Naive B cell (primary cell): ENCODE measurements at places on chromosomes 5 and 9.

- no peak for DNase-seq
These were observed 3.7 kb upstream of the GPX3 start for GRCh38 chr5:151016700-151017099.

GRCh38 chr5:74136276-74136825 lies 504.2 kb downstream of the ENC1 start:
- no peak for DNase-seq

DNA sequence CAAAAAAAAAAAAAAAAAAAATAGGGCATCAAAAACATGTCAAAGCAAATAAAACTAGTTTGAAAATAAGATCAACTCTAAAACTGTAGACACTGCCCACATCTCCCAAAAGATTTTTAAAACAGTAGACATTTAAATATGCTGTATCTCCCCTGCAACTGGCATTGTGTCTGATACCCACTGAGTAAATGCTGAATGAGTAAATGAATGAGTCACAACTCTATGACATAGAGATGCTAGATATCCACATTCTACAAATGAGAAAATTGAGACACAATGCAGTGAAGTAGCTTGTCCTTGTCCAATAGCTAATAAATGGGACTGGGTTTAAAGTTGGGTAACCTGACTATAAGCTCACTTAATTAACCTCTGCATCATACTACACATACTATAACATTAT lies 14.1 kb upstream of the MAP1B start:
- DNase-seq, result no peak

DNA sequence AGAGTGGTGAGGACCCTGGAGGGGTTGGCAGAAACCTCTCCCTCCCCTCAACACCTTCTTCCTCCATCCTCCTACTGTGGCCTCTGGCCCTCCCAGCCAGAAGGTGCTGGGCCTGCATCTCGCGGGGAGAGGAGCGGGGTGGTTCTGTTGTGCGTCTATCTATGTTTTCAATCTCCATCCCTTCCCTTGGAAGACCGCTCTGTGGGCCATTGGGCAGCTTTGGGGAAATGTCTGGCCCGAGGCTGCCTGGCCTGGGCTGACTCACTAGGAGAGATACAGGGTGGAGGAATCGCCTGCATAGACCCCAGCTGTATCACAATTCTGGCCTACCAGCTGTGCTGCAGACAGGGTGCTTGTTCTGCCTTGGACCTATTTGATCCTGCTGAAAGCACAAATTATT lies 48.4 kb upstream of the DAB2IP start:
- DNase-seq, result no peak

DNA sequence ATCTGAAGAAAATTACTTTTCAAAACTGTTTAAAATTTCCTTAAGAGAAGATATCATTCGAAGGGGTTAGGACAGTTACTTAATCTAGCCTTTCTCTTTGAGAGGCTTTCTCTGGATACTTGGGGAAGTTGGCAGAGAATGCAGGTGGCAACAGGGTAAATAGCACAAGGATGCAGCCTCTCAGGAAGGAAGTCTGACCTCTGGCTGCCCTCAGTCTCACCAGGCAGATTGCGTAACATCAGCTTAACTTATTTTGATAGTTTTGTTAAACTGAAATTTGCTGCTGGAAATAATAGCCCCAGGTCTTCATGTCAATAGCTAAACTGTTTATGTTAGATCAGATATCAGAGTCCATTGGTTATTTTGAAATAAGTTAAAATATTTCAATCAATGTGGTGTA lies 20.4 kb downstream of the CCDC192 start:
- no peak for DNase-seq

DNA sequence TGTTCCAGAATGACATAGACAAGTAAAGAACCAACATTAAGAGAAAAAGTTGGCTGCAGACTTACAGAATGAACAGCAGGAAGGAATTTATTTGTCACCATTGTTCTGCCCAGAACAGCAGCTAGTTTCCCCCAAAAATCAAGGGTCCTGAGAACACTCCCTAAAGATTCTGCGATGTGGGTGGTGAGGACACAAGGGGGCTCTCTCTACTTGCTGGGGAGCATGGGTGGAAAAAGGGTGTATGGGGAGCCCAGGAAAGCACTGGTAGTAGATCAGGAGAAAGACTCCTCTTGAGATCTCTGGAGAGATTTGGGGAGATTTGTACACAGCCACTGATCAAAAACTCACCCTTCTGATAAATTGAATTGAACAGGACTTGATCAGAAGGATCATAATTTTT lies 316.5 kb downstream of the KCTD16 start:
- DNase-seq, result peak; percentile 0

GRCh38 chr5:135207866-135208265 lies 173.8 kb upstream of the PITX1 start:
- DNase-seq, result no peak

DNA sequence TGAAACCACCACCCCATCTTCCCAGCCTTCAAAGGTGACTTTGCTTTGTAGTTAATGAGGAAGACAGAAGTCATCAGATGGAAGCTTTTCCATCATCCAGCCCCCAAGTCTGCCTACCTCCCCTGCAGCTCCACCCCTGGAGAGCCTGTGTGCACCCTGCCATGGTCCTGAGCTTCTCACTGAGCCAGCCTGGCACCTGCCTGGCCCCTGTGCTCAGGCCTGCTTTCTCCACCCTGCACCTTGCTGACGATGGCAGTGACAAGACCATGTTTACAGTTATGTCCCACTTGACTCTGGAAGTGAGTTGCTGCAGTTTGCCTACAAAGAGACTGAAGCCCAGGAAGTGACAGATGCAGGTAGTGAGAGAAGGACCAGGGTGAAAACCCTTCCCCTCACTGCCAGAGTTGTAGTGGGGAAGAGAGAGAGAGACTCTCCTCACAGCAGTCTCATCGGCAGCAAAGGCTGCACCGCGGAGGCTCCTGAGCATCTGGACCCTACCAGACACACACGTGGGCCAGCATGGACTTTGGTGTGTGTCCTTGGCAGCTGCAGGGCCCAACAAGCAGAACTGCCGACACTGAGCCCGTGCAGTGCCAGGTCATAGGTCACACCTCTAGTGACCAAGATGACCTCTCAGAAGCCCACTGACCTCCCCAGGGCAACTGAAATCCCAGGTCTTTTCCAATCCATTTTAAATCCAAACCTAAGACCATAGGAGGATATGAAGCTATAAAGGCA lies 107.1 kb downstream of the CACNA1B start:
- DNase-seq, result no peak

DNA sequence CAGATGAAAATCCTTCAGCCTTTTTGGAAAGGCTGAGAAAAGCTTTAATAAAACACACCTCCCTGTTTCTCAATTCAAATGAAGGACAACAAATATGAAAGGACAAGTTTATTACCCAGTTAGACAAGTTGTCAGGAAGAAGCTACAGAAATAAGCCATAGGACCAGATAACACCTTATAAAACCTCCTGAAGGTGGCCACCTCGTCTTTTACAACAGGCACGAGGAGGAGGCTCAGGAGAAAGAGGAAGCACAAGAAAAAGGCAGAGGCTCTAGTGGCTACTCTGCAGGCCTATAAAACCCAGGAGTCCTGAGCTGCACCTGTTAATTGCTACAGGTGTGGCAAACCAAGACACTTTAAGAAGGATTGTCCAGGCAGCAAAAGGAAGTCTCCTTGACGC lies 352.1 kb upstream of the CDH18 start:
- no peak for DNase-seq

- DNase-seq, result no peak
These were observed 4.2 kb upstream of the PTGES start for GRCh38 chr9:129757045-129757444.

DNA sequence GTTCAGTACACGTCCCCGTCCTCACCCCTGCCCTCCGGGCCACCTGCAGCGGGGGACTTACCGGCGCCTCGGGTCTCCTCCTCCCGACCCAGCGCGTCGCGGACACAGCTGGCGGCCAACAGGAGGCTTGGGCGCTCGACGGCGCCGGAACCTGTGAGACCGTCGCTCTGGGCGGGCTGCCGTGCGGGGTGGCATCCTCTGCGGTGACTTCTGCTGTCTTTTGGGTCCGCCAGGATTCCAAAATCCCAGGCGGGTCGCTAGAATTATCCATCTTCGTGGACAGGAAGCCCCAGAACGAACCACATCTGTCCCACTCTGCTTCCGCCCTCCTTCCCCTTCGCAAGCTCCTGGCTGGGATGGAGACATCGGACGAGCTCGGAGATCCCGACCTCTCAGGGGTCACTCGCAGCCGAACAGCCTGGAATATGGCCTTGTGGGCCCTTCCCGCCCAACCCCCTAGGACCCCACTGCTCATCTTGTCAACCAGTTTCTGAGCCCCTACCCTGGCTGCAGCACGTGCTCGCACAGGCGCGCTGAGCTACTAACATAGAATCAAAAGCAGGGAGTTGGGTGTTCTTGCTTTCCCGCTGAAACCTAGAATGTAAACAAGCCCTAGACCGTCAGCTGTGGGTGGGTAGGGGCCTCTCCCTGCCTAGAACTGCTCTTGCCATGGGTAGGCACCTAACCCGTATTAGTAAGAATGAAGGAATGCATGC lies 947 bp upstream of the MARCHF3 start:
- no peak for DNase-seq

DNA sequence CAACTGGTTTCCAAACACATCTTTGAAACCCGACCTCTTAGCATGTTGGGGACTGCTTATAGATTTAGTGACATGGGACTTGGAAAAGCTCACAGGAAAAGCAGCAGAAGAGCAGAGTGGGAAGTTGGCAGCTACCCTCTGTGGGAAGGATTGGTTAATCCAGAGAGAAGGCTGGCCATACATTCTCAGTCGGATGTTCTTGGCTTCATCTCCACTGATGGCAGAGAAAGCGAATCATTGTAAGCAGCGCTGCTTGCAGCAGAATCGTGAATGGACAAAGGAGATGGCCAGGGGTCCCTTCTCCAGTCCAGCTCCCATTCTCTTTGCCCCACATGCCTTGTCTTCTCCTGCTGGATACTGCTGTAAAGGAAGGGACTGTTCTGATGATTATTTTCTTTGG lies 62.7 kb downstream of the MEGF10 start:
- DNase-seq, result no peak

DNA sequence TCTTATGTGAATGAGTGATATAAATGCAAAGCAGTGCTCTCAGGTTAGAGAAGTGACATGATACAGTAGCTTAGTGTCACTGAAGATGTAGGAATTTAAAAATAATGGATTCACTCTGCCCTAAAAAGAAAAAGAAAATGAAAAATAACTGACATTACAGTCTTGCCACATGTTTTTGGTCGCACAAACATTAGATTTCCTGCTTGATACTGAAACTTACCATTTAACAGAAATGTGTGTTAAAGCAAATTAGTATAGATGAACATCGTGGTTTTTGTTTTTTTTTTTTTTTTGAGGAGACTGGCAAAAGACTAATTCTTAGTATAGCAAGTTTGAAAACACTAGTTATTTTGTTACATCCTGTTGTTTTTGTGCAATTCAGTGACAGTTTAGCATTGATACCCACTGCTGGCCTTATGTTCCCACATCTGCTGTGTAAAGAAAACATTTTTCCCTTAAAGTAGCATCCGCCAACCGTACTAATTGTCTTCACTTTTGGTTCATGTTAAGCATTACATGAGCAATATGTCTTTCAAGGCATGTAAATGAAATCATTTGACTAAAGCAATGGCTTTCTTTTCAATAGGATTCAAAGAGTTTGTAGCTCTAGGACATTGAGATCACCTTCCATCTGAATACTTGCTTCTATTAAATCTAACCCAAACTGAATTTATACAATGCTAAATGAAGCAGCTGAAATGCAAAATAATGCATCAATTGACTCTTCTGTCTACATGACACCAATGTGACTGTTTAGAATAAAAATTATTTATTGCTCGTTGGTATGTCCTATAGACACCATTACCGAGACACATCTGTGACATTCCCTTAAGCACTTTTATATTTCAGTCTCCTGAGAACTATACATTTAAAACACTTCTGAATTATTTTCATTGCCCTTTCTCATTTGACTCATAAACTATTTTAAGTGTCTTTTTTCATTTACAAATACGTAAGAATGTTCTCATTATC lies 859.1 kb downstream of the MAT2B start:
- DNase-seq, result no peak

- DNase-seq, result no peak
These were observed 494 bp downstream of the PTCH1 start for GRCh38 chr9:95516221-95516733.

- no peak for DNase-seq
These were observed 724.6 kb upstream of the TYRP1 start for GRCh38 chr9:11968631-11969030.

DNA sequence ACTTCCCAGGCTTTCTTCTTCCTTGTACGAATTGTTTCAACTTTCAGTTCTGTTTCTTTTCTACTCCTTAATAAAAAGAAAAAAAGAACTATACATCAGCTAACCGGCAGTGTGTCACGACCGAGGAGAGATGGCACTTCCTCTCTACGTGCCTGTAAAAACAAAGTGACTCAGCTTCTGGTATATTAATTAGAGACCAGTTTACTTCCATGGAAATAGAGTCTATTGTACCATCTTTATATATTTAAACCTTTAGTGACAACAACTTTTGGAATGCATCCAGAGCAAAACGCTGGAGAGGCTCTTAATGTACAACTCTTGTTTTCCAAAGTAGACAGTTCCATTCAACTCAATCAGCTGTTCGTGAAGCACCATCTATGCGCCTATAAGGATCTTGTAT lies 94.5 kb upstream of the LIFR start:
- DNase-seq, result no peak

DNA sequence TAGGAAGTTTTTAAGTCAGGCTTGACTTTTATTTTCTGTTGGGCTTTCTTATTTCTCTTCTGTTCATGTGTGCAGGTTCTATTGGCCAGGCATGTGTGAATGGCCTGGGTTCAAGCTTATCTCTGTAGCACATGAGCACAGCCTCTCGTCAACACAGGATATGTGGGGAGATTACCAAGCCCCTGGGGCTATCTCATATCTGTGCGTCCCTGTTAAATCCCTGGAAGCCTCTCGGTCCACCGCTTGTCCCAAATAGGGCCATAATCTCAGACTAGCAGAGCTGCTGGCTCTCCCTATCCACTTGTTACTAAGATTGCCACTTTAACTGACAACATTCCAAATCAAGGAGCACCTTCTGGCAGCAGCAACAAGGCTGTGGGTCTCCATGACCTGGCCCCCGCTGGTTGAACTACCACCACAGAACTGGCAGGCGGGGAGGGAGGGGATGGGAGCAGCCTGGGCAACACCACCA lies 28.4 kb upstream of the EBF1 start:
- no peak for DNase-seq

GRCh38 chr5:126143622-126144021 lies 279.6 kb upstream of the GRAMD2B start:
- no peak for DNase-seq

GRCh38 chr5:146785065-146785464 lies 93.5 kb downstream of the PPP2R2B start:
- no peak for DNase-seq

DNA sequence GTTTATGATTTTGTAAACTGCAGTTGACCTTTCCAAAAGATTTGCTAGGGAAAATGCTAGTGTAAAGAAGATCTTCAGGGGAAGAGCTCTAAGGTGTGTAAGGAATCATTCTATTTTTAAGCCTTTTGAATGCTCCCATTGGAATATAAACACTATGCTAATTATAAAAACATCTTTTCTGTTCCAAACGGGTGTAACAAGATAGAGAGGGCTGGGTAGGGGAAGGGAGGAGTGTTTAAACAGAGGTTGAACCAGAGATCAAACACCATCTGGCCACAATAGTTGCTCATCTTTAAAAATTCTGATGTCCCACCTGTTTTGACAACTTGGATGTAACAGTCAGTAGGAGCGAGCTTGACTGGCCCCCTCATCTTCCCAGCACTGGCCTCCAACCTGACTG lies 38.4 kb downstream of the ZNF618 start:
- DNase-seq, result no peak

GRCh38 chr5:132714456-132715307 lies 22.7 kb downstream of the KIF3A start:
- no peak for DNase-seq

- no peak for DNase-seq
These were observed 86.2 kb downstream of the PTPN3 start for GRCh38 chr9:109411798-109412352.
